ENCODE measurements at places on chromosomes 11 and 22.
A peak's percentile ranks its signal among the peaks of the same experiment; 100 is the strongest.

GRCh38 chr22:41358927-41359326 lies 22.8 kb upstream of the TEF start:
- no peak for DNase-seq

- DNase-seq = no peak
These were observed 5.6 kb downstream of the RTN3 start for GRCh38 chr11:63686926-63687325.

- DNase-seq = no peak
These were observed 18.1 kb downstream of the SLC2A11 start for GRCh38 chr22:23875801-23876200.

DNA sequence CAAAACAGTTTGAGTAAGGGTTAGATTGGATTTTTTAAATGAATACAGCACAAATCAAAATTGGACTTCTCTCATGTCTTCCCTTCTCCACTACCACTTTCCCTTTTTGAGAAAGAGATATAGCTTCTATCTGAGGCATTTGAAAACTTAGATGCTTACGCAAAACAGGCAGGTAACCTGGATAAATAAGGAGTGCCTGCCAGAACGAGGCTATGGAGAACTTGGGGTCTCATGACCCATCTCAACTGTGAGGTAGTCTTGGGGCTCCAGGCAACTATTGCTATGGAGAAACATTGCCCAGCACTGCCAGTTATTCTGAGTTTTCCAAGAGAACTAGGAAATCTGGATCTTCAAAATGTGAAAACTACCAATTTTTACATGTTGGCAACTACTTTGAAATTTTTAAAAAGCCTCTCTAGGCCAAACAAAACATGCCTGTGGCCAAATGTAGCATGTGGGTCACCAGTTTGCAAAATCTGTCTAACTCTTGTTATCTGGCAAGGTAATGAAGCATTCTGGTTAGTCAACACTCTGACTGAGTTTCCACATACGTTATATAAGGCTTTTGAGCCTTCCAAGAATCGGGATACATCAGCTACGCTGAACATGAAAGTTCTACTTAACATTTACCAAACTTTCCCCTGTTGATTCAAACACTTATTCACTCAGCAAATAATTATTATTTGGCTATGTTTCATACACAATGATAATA lies 752.7 kb downstream of the KCNA4 start:
- DNase-seq = no peak

DNA sequence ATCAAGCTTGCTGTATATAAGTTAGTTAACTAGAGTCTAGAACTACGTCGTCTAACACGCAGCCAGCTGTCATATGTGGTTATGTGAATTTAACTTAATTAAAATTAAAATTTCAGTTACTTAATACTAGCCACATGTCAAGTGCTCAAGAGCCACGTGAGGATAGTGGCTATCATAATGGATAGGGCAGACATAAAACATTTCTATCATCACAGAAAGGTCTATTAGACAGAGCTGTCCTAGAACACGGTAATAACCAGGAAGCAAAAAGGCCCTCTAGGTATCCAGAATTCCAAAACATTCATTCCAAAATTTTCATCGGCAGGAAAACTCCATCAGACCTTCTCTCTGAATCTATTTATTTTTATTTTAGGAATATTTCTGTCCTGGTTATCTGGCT lies 123.9 kb downstream of the RBFOX2 start:
- DNase-seq = no peak

- no peak for DNase-seq
These were observed 1.4 kb upstream of the KREMEN1 start for GRCh38 chr22:29071261-29072045.

DNA sequence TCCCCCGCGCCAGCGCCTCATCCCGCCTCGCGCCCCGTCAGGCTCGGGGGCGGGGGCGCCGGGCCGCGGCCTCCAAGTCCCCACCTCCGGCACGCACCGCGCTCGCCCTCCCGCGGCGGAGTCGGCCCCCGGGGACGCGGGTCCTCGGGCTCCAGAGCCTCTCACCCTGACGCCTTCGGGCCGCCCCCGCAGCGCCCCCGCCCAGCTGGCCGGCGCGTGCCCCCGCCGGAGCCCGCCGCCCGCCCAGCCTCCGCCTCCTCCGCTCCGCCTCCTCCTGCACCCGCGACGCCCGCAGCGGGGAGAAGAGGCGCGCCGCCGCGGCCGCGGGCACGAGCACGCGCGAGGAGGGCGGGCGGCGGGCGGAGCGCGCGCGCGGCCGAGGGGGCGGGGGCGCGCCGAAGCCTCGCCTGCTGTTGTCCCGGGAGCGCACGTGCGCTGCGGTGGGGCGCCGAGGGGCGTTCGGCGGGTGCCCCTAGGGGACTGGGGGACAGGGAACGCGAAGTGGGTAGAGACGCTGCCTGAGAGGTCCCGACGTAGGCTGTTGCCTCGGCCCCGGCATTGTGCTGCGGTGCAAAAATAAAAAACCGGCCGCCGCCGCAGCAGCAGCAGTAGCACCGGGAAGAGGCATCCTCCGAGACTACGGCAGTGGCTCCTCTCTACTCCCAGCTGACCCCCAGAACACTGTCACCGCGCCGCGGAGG lies 87.4 kb upstream of the ARHGAP32 start:
- DNase-seq = peak; percentile 86

DNA sequence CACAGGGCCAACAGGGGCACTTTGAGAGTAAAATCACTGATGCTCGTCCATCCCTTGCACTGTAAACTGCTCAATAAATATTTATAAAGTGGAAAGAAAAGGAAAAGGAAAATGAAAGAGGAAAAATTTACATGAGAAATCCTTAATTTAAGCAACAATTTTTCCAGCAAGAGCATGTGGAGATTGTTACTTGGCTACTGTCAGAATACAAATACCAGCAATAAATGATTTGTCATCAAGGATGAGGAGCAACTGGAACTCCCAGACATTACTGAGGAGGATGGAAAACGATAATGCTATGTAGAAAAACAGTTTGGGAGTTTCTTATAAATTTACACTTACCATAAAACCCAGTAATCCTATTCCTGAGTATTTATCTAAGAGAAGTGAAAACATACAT lies 123.0 kb downstream of the SGSM3 start:
- no peak for DNase-seq

GRCh38 chr22:24117942-24118341 lies 63.3 kb upstream of the SUSD2 start:
- DNase-seq = no peak

DNA sequence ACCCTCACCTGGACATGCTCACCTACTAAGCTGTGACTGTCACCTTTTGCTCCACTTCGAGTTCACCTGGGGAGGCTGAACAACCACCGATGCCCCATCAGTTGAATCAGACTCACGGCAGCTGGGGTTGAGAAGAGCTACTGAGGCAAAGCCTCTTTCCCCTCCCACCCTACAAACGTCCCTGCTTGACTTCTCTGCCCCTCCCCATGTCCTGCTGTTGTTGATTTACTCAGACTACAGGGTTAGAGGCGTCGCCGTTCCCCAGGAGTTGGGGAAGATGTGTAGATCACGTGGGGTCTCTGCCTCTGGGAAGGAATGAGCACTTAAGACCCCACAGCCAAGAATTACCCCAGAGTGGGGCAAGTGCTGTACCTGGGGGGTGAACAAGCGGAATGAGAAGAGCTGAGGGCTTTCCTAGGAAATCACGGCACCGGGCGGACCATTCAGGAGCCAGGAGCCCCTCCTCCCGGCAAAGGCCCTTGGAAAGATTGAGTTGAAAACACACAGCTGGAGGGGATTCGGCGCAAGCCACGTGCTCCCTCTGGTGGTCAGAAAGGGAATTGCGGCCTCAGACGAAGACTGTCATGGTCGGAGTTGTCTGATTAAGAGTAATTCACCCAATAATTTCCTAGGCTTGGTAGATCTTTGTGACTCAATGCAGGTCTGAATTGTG lies 7.0 kb downstream of the FXYD2 start:
- peak; percentile 82 for DNase-seq

- DNase-seq = no peak
These were observed 78.6 kb downstream of the MAML2 start for GRCh38 chr11:96264364-96264763.

DNA sequence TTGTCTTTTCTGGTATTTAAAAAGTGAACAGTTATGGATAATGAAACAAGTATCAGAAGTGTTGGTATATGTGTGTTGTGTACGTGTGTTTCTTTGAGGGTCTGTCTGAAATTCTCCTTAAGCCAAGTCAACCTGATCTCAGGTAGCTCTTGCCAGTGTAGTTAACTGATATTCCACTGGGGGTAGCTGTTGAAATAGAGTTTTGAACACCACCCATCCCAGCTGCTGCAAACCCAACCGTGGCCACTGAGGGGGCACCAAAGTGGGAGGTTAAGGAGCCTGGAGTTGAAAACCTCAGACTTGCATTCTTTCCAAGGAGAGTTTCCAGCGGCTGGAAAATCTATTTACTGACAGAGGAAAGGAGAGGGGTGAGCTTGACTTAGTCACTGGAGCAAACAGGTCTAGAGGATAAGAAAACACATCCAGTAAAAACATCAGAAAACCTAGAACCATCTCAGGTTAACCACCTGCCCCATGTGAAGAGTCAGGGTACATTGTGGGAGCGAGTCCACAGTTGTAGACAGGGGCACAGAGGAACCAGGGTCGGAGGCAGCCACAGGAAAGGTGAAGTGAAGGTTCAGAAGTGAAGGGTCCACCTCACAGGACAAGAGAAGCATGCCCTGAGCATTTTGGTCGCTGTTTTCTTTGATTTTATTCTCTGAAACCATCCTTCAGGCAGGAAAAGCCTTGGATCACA lies 8.8 kb upstream of the CUL5 start:
- peak; percentile 64 for DNase-seq

DNA sequence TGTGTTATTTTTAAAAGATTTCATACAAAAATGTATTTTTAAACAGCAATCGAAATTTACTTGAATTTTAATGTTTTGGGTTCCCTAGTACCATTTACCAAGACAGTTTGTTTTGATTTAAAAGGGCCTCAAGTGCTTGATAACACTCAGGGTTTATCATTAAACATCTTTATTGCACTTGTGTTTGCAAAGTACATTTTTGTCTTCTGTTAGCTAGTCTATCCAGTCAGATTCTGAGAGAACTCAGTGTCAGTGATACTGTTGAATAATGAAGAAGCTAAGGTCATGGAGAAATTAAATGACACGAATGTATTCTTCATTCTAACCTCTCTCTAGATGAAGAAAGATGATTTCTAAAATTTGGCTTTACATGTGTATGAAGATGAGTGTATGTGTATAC lies 12.7 kb upstream of the SESN3 start:
- no peak for DNase-seq

- no peak for DNase-seq
These were observed 7.6 kb downstream of the BRSK2 start for GRCh38 chr11:1397146-1397861.

DNA sequence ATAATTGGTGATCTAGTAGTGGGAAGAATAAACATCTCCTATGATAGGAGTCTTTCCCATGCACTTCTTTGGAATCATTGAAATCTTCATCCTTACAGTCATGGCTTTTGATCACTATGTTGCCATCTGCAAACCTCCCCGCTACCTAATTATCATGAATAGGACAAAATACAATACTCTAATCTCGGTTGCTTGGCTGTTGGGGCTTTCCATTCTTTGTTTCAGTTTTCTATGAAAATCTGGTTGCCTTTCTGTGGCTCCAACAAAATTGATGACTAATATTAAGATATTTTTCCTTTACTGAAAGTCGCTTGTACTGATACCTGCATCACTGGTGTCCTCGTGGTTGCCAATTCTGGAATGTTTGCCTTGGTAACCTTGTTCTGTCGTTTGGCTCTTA lies 11.9 kb downstream of the OR4C6 start:
- no peak for DNase-seq

GRCh38 chr11:85787809-85788760 lies 22.9 kb downstream of the SYTL2 start:
- no peak for DNase-seq

DNA sequence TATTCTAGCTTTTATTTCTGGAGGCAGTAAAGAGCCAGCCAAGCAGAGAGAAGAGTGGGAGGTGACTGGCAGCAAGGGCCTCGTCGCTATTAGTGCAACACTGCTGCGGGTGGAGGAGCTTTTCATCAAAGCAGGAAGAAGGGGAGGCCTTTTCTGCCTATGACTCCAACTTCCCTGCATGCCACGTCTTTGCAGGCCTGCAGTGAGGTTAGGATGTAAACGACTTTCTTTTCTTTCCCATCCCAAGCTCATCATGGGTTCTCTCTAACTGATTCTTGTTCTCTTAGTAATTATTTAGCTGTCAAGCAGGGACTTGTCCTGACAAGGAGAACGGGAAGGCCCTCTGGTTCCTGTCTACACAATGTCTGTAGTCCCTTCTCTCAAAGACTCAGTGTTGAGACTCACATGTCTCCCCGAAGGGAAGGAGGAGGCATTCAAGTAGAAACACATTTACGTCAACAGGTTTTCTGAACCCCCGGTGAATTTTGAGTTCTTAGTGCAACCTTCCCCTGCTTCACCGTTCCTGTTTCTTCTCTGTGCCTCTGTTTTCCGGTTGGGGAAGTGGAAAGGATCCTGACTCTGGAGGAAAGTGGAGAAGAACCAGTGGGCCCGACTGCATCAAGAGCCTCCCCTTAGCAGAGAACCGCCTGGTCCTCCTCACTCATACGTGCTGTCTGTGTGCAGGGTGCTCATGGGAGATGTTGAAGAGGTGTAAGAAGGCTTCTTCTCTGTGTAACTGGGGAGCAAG lies 56.9 kb downstream of the PACS1 start:
- peak; percentile 19 for DNase-seq

GRCh38 chr22:33737662-33738061 lies 182.6 kb downstream of the LARGE1 start:
- no peak for DNase-seq
